ENCODE measurements at places on chromosomes 12 and 14.

- DNase-seq: no peak
These were observed 700.6 kb downstream of the DIO2 start for GRCh38 chr14:79510659-79511058.

GRCh38 chr12:68559984-68560850 lies 50.5 kb upstream of the RAP1B start:
- no peak for DNase-seq

- DNase-seq: no peak
These were observed 116.4 kb upstream of the ATF1 start for GRCh38 chr12:50647479-50647878.

- no peak for DNase-seq
These were observed 258.7 kb downstream of the SYT10 start for GRCh38 chr12:33180918-33181317.
